NCI-H2171 treated with DMSO at 0.1 percent for 48 hours (cell line): ENCODE measurements at places on chromosomes 4 and X.

DNA sequence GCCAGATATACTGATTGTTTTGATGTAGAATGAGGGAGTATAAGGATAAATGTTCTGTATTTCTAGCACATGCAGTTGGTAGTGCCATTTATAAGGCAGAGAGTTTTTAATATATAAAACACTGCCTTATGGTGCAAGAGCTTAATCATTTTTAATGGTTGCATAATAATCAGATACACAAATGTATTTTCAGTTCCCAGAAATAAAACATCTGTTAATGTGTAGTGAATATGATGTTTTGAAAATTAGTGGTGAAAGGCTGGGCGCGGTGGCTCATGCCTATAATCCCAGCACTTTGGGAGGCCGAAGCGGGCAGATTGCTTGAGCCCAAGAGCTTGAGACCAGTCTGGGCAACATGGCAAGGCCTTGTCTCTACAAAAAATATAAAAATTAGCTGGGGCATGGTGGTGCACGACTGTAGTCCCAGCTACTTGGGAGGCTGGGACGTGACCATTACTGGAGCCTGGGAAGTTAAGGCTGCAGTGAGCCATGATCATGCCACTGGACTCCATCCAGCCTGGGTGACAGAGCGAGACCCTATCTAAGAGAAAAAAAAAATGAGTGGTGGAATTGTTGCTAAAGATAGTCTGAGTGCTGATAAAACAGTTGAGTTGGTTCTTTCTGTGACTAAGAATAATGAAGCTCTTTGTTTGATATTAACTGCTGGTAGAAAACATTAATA lies 29.3 kb downstream of the CLCN3 start:
- no peak for DNase-seq

- no peak for DNase-seq
Measured at GRCh38 chrX:16251782-16252181, 84.5 kb downstream of the MAGEB17 start.

DNA sequence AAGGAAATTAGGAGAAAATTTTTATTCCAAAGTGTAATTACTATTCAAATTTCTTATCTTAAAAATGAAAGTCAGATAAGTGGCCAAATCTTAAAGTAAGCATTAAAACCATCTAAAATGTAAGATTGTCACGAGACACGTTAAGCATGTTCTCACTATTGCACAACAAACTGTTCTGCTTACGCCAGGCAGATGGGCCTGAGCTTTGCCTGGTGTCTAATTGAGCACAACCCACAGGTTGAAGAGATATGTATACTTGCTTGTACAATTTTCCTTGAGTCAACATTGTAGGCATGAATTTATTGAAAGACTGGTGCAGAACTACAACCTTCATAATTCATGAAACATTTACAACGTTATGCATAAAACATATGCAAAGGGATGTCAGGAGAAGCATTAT lies 3.9 kb downstream of the RNF128 start:
- no peak for DNase-seq

GRCh38 chrX:110519501-110519900 lies 160.9 kb downstream of the RTL9 start:
- DNase-seq: no peak
